ENCODE measurements at places on chromosomes 13 and 19. TPM values are rescaled to one million over a fixed set of nuclear protein-coding genes. Genes with fewer than 3 reads are reported as not detected.

Gene TSKS
- 3.5 TPM for total RNA-seq

Gene NLRP12
- not detected for total RNA-seq

Gene C3
- 2.4 TPM for total RNA-seq

Gene STOML3
- total RNA-seq: not detected

Gene CCDC124
- 36.9 TPM for total RNA-seq

Gene SPATA13
- 121 TPM for total RNA-seq

Gene LIN7B
- 15.7 TPM for total RNA-seq

Gene GFY
- not detected for total RNA-seq

Gene NECTIN2
- 0.93 TPM for total RNA-seq

Gene WASF3
- total RNA-seq: 0.16 TPM

Gene RNASEH2B
- total RNA-seq: 78.5 TPM

Gene FAM83E
- total RNA-seq: 8.0 TPM

Gene CTXN1
- total RNA-seq: not detected

Gene SIGLEC9
- total RNA-seq: 2.4 TPM

Gene CRB3
- 10.5 TPM for total RNA-seq

Gene ZNF600
- 64.6 TPM for total RNA-seq

Gene C19orf33
- total RNA-seq: 1.2 TPM

Gene CALR3
- not detected for total RNA-seq

Gene TNFSF9
- 0.30 TPM for total RNA-seq

Gene PLIN4
- total RNA-seq: 0.23 TPM

Gene HS6ST3
- not detected for total RNA-seq

Gene OR7C1
- total RNA-seq: not detected

Gene SLC10A2
- total RNA-seq: not detected

Gene GNA15
- 0.36 TPM for total RNA-seq

Gene SMIM44
- total RNA-seq: not detected

Gene MKNK2
- 176 TPM for total RNA-seq

Gene CEACAM8
- not detected for total RNA-seq

Gene PLPP2
- not detected for total RNA-seq

Gene YJEFN3
- total RNA-seq: 11.1 TPM

Gene ZNF284
- total RNA-seq: 5.4 TPM

Gene CLEC17A
- total RNA-seq: 4.3 TPM

Gene ADAMTS10
- total RNA-seq: 190 TPM

Gene KLK12
- total RNA-seq: not detected

Gene ATP4A
- total RNA-seq: not detected

Gene PNMA8A
- total RNA-seq: 3.0 TPM

Gene STAP2
- total RNA-seq: 2.3 TPM

Gene CCDC70
- not detected for total RNA-seq

Gene TSHZ3
- total RNA-seq: not detected

Gene ZNF534
- not detected for total RNA-seq

Gene SIGLEC14
- total RNA-seq: 0.33 TPM

Gene ATP1A3
- total RNA-seq: 3.4 TPM

Gene ATXN8OS
- total RNA-seq: not detected

Gene KRTDAP
- total RNA-seq: not detected

Gene IGSF23
- total RNA-seq: not detected

Gene GRK1
- not detected for total RNA-seq

All from naive thymus-derived CD8-positive, alpha-beta T cell (primary cell).